EH (cell line): ENCODE measurements at places on chromosomes 7 and 10.

GRCh38 chr7:44698046-44698580, 50.5 kb upstream of the ZMIZ2 start:
- no peak for DNase-seq

GRCh38 chr7:87784424-87784823, 91.7 kb downstream of the SLC25A40 start:
- DNase-seq: peak; percentile 17

- peak; percentile 27 for DNase-seq
These were observed 8.8 kb downstream of the OGDH start for GRCh38 chr7:44615149-44615611.

DNA sequence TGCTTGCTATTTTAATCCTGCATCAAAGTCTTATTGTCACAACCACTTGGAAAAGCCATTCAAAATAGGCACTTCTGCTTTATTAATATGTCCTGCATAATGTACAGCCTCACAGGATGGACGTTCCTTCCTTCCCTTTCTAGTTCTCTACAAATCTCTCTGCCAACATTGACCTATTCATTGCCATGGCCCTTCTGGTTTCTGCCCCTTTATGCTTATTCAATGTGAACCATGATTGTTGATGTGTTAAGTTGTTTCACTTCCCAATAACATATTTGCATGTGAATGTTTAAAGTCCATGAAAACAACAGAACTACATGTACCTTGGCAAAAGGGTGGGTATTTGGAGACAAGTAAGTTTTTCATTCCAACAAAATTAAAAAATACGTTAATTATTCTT, 45.7 kb downstream of the COL28A1 start:
- no peak for DNase-seq

GRCh38 chr10:34290412-34291081, 524.5 kb downstream of the PARD3 start:
- DNase-seq: peak; percentile 93
